ENCODE measurements at places on chromosomes 11 and 22.

DNA sequence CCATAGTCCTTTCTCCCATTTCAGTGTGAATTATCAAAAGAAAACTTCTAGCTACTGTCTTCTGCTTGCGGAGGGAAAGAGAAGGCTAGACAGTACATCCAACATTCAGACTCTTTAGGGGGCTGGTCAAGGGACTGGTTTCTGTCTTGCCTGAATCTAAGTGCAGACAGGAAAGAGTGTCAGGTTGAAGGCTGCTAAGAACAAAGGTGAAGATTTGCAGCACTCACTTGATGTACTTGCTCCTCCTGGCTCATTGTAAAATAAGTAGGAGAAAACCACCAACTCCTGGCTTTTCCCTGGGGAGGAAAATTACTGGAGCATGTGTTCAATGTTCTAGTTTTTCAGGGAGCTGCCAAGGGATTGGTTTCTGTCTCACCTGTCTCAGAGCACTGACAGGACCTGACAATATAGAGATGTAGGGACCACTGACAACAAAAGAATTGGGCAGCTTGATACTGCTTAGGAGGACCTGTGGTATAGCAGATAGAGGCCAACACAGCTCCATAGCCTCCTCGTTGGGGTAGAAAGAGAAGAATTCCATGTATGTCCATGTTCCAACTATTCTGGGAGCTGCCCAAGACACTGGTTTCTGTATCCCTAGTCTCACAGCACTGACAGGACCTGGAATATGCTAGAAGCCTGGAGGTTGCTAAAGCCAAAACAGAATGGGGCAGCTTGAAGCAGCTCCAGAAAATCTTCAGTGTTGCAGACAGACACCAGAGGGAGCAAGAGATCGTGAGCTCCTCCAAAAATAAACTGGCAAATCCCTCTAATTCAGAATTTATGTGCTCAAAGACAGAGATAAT is 39.7 kb upstream of the MMP12 start:
- peak; percentile 51 for DNase-seq

DNA sequence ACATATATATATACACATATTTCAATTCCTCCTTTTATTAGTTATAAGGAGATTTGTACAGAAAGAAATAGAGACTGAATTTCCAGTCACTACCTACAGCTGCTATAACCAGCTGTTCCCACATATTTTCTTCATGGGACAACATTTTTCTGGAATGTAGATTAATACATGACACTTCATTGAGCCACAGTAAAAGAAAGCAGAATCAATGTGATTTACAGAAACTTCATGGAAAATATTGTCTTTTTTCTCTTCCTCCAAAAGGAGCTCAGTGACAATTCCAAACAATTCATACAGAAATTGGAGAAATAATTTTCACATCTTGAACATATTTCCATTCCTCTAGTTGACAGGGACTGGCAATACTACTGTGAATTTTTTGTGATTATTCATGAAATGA is 249.2 kb downstream of the DLG2 start:
- DNase-seq: no peak

GRCh38 chr22:39745789-39746188 is 147.8 kb downstream of the ENTHD1 start:
- no peak for DNase-seq

DNA sequence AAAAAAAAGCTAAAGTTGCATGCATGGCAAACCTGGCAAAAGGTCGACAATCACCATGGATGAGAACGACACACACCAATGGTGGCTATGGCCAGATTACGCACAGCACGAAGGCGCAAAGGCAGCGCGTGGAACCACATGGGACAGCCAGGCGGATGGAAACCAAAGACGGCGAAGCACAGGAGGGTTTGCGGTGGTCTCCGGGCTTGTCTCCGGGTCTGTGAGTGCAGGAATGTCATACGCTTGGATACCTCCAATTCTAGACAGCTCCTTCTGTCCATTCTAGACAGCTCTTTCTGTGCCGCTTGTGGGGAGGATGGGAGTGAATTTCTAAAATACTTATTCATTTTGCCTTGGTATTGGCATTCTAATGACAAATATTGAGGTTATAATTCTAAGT is 685.4 kb downstream of the BRD1 start:
- no peak for DNase-seq

- no peak for DNase-seq
These were observed 3.6 kb upstream of the APOBEC3A start for GRCh38 chr22:38953577-38954413.

GRCh38 chr11:21628641-21629040 is 564.2 kb upstream of the ANO5 start:
- DNase-seq: no peak

GRCh38 chr11:69563946-69564775 is 76.8 kb upstream of the CCND1 start:
- peak; percentile 57 for DNase-seq

DNA sequence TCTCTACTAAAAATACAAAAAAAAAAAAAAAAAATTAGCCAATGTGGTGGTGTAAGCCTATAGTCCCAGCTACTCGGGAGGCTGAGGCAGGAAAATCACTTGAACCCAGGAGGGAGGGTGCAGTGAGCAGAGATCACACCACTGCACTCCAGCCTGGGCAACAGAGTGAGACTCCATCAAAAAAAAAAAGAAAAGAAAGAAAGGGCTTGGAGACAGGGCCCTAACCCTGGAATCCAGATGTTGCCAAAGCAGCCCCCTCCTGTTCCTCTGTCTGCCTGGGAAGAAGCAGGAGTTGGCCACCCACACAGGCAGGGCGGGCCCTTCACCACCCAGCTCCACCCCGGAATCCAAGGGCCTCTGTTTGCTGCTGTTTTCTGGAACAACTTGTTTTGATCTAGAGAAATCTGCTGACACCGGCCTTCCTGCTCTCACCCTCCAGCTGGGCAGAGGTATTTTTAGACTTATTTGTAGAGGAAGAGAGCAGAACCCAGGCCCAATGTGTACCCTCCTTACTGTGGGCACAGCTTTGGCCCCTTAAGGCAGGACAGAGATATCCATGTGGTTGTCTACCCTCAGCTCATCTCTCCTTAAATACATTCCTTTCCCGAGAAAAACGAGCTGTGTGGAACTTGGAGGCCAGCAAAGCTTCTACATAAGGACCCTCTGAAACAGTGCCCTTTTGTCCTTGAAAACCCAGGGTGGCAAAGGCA is 2.7 kb upstream of the NEAT1 start:
- DNase-seq: peak; percentile 91

Measured in astrocyte of the hippocampus (primary cell).